ENCODE measurements at places on chromosomes 3 and 15.

DNA sequence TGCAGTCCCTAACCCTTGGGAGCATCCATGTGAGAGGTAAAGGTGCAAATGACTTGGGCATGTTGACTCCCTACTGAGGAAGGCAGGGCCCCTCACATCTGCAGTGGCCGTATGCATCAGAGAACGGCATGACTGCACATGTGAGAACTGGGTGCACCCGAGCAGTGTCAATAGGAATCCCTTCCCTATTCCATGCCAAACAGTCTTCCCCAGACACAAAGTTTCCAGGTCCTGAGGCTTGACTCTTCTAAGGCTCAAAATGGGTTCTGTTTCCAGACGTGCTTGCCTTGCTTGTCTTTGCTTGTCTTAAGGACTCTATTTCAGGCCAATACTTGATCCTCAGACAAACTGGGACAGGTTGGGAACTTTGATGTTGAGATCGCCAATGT is 20.5 kb upstream of the ANPEP start:
- no peak for DNase-seq

- no peak for DNase-seq
Observed at GRCh38 chr15:35209838-35210237, 124.7 kb upstream of the NANOGP8 start.

DNA sequence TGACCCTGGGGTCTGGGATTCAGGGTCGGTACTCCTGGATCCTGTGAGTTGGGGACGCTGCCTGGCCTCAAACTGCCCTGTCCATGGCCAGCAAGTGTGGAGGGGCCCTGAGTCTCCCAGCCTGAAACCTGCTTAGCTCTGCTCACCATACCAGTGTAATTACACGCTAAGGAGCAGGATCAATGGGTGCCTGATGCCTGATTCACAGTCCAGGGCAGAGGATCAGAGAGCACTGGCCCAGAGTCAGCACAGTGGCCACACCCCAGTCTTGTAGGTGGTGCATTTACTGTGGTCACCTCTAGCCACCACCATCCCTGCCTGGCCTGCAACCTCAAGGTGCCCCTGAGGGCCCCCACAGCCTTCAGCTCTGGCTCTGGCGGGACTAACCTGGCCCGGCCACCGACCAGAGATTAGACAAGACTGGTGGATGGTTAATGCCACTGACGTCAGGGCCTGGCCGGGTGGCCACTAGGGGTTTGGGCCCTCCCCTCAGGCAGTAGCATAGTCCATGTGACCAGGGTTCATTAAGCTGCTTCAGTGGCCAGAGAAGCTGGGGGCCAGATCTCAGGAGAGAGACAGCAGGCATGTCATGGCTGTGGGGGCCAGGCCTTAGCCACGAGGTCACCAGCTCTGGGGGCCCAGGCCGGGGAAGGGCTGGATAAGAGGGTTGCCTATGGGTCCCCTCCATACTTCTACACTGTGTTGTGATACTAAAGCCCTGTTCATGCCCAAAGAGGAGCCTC is 3.3 kb upstream of the SLC38A3 start:
- DNase-seq, result no peak

- no peak for DNase-seq
Observed at GRCh38 chr3:7518456-7518855, 657.5 kb downstream of the GRM7 start.

DNA sequence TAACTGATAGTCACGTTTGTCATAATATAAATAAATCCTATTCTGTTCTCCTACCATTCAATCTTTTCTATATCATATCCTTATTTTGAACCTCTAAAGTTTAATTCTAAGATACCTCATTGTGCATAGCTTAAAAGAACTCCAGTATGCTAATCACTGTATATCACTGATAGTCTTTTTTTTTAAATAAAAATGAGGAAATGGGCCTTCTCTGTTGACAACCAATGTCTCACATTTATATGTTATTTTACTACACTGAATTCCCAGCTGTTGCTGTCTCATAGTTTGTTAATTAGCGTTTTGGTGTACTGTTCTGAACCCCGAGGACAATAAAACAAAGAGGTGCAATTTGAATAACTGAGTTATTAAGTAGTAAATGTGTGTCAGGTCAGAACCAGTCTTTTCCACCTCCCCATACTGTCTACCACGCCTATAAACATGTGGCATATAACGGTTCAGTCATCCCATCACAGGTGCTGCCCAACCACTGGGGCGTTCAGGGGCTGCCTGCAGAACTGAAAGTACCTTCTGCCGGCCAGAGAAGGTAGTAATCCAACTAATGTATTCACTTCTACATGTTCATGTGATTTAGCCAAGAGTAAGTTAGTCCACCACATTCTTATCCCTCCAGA is 14.9 kb downstream of the CBLB start:
- no peak for DNase-seq

DNA sequence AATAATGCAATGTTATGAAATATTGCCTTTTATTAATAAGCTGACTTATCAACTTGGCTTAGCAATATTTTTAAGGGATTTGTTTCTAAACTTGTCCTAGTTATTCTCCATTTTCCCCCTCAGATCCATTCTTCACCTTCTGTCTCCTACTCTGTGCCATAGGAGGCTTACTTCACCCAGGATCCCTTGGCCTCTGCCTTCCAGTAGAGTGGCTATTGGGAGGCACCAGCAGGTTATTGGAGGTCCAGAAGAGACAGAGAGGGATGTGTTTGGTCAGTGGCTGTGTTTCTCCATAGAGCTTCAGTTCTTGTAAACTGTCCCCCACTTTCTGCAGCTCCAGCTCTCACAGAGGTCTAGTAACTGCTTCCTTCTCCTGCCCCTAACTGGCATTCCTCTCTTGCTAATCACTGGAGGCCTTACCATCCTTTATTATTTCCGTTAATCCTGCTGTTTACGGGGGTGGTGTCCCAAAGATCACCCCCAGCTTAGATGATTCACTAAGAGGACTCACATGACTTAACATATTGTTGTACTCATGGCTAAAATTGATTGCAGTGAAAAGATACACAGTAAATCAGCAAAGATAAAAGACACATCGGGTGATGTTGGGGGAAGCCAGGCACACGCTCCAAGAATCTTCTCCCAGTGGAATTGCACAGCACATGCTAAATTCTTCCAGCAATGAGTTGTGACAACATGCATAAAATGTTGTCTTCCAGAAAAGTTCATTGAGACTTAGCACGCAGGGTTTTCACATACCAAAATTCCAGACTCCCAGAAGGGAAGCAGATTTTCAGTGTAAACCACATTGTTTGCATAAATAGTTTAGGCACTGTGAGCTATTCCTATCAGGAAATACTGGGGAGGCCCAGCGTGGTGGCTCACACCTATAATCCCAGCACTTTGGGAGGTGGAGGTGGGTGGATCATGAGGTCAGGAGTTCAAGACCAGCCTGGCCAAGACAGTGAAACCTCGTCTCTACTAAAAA is 67.5 kb downstream of the RPL22L1 start:
- peak; percentile 100 for DNase-seq

DNA sequence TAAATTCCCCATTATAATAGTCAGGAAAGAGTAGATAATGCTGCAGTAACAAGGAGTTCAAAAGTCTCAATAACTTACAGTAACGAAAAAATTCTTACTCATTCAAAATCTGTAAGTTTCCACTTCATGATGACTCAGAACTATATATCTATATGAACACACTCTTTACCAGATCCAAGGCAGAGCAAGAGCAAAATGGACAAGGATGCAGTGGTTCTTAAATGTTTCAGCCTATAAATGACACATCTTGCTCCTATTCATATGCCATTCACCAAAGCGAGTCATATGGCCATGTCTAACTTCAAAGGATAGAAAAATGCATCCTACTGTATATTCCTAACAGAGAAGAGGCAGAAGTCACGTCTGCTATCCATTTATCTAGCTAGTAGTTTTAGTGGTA is 787.7 kb downstream of the NAALADL2 start:
- peak; percentile 18 for DNase-seq

GRCh38 chr3:32817257-32817557 is 590 bp upstream of the TRIM71 start:
- no peak for DNase-seq

- DNase-seq, result peak; percentile 91
Observed at GRCh38 chr3:28376424-28376823, 27.8 kb upstream of the AZI2 start.

DNA sequence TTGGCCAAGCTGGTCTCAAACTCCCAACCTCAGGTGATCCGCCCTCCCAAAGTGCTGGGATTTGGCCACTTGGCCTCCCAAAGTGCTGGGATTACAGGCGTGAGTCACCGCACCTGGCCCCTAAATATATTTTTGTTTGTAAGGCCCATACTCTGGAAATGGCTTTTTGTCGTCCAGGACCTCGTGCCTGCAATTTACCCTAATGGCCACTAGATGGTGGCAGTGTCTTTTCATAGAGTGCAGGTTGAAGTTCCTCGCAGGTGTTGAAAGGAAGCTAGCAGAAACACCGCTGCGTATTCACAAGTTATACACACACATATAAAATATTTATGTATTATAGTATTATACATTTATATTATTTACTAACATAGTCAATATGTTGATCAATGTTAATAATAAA is 97.2 kb downstream of the LRTM1 start:
- DNase-seq, result no peak

- peak; percentile 91 for DNase-seq
Observed at GRCh38 chr3:126540342-126540849, 16.4 kb downstream of the CHST13 start.

GRCh38 chr15:38010395-38010794 is 76.0 kb downstream of the TMCO5A start:
- peak; percentile 66 for DNase-seq

- DNase-seq, result peak; percentile 34
Observed at GRCh38 chr15:93501946-93502345, 412.9 kb upstream of the RGMA start.

DNA sequence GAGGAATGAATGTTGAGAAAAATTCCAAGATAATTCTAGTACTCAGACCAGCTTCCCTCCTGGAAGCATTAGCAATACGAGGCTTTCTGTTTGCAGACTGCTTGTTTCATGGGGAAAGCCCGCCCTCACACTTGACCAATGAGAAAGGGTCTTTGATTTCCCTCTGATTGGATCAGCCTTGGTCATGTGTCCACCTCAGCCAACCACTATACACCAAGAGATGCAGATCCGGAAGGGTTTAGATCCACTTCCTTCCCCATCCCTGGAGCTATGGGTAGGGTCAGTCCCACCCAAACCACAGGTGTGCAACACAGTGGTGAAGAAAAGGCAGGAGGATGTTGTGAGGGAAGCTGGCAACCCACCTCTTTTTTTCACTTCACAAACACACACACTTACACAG is 154.7 kb downstream of the SV2B start:
- no peak for DNase-seq

- DNase-seq, result no peak
Observed at GRCh38 chr3:106323586-106323985, 454.8 kb upstream of the CBLB start.

DNA sequence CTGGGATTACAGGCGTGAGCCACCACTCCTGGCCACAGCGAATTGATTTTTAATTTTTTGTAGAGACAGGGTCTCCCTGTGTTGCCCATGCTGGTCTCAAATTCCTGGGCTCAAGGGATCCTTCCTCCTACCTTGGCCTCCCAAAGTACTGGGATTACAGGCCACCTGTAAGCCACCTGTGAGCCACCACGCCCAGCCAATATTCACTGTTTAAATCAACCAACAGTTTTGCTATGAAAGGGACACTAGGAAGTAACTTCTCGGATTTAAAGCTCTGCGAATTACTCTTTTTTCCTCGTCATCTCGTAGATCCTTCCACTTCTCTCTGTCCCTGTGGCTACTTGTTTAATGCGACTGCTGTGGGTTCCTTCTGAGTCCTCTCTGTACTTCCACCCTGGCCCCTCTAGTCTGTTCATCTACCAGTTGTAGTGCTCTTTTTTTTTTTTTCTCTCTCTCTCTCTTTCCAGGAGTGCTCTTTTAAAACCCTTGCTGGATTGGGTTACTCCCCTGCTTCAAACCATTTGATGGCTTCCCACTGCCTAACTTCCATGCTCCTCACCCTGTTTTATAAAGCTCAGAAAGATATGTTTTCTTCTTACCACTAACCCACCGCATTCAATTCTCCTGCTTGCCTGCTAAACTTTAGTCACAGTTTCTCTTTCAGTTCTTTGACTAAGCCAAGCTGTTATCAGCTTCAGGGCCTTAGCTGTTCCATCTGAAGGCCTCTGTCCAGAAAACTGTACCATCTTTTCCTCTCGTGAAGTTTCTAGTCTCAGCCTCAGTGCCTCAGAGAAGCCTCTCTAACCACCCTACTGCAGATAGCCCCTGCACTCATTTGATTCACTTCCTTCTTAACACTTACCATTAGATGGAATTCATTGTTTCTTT is 12.4 kb downstream of the RTF1 start:
- no peak for DNase-seq

- peak; percentile 79 for DNase-seq
Observed at GRCh38 chr3:126752303-126753190, 48.5 kb downstream of the CHCHD6 start.

DNA sequence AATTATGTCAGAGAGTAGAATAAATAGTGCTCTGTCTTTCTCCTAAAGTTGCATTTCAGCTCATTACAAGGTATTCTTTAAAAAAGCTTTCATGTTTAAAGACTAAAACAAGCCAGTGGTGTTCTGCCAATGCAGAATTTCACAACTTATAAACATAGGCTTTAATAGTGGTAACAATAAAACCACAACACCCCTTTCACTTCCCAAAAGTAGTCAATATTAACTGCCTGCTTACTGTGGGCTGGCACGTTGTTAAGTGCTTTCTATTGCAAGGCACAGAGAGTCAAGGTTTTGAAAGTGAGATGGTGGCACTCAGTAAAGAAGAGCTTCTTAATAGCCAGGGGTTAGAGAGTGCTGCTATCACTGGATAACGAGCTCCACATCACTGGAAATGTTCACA is 8.4 kb upstream of the RTP1 start:
- no peak for DNase-seq

- DNase-seq, result peak; percentile 9
Observed at GRCh38 chr3:72791161-72791560, 57.1 kb downstream of the SHQ1 start.

DNA sequence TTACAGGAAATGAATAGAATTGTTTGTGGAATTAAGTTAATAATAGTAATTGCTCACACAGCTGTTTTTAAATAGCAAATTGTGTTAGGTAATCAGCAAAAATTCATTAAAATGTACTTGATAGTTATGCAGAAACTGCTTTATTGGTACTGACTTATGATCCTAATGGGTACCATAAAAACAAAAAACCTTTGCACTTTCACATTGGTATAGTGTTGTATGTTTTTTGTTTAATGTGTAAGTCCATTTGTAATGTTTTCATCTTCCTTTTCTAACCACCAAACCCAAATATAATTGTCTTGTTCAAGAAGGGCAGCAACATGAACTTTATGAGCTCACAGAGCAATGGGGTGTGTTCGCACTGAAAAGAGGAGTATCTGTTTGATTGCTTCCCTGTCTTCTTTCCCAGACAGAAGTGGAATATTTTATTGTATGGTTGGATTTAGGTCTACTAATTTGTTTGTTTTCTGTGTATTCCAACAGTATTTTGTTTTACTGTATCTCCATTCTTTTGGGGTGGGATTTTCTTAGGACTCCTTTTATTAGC is 135.8 kb downstream of the TCF12 start:
- DNase-seq, result no peak

GRCh38 chr15:35167675-35168074 is 82.6 kb upstream of the NANOGP8 start:
- no peak for DNase-seq

- DNase-seq, result no peak
Observed at GRCh38 chr3:5255404-5256344, 68.2 kb downstream of the EDEM1 start.

- no peak for DNase-seq
Observed at GRCh38 chr15:68031404-68031803, 22.7 kb upstream of the PIAS1 start.
